ENCODE measurements at places on chromosomes 3 and 15.

- DNase-seq: no peak
These were observed 180.8 kb downstream of the KCNAB1 start for GRCh38 chr3:156300929-156301840.

DNA sequence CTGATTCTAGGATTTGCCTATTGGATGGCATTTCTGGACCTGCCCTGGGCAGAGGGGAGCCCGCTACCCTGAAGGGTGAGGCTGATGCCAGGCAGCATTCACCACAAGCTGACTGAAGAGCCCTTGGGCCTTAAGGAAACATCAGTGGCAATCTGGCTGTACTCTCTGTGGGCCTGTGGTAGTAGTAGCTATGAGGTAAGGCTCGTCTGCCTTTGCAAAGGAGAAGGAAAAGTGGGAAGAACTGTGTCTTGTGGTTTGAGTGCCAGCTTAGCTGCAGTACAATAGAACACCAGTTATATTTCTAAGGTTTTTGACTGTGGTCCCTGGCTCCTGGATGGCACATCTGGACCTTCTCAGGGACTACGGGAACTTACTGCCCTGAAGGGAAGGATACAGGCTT lies 51.5 kb downstream of the SPTSSB start:
- no peak for DNase-seq

DNA sequence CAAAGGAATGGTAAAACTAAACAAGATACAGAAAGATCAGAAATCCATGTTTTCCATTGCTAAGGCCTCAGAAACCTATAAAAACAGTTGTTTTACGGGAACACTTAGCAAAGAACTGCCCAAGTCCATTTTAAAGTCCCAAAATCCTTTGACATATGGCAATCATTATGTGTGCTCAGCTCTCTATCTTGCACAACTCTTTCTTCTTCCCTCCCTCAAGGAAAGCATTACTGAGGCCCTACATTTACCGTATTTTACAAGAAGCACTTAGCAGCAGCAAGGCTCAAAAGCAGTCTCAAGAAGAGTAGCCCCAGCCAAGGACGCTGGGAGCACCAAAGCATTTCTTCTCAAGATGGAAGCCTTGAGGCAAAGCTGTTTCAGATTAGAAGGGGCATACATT lies 169.6 kb upstream of the LRTM1 start:
- no peak for DNase-seq

- no peak for DNase-seq
These were observed 515.4 kb upstream of the IL12A start for GRCh38 chr3:159473206-159473605.

DNA sequence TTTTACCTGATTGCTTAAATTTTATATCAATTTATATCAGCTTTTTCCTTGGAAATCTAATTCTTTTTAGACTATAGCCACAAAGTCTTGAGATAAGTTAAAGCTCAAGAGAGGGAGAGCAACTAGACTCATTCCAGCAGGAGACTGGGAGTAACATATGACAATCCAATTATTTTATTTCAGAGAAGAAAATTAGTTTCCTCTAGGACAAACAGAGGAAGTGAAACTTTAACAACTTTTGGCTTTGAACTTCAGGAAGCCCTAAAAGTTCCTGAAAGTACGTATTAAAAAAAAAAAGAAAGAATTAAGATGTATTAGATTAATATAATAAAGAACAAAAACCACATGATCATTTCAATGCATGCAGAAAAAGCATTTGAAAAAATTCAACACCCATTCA lies 13.9 kb upstream of the UBE2E2 start:
- no peak for DNase-seq

Data from right cardiac atrium (tissue), 5 donors.